ENCODE measurements at places on chromosomes 4 and X.
A peak's percentile ranks its signal among the peaks of the same experiment; 100 is the strongest.

GRCh38 chrX:134875671-134876070 is 115.1 kb upstream of the SMIM10 start:
- no peak for DNase-seq

DNA sequence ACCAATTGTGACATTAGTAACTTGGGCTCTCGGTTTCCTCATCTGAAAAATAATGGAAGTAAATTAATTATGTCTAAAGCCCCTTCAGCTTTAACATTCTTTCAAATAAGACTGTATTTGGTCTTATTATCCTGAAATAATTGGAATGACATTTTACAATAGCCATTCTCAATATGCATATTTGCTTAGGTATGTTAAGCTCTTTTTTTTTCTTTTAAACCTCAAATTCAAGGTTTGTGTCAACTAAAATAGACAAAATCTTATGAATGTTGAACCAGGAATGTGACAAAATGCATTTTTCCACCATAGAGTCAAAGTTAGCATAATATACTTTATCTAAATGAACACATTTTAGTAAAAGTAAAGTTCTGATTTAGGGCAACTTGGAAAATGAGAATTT is 34.4 kb upstream of the TET2 start:
- DNase-seq: no peak

DNA sequence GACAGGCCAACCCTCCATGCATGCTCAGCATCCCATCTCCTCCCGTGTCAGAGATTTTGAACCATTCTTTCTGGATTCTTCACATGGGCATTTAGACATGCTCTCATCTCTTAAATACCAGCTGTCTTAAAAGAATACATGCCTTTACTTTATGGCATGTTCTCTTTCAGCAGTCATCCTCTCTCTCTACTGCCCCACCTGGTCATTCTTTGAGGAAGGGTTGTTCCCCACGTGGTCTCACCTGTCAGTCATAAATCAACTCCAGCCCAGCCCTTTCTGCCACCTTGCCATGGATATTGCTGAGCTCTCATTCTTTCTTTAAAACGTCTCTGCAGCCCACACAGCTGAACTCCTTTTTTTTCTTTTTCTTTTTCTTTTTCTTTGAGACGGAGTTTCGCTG is 111.3 kb downstream of the ARHGAP10 start:
- DNase-seq: no peak

DNA sequence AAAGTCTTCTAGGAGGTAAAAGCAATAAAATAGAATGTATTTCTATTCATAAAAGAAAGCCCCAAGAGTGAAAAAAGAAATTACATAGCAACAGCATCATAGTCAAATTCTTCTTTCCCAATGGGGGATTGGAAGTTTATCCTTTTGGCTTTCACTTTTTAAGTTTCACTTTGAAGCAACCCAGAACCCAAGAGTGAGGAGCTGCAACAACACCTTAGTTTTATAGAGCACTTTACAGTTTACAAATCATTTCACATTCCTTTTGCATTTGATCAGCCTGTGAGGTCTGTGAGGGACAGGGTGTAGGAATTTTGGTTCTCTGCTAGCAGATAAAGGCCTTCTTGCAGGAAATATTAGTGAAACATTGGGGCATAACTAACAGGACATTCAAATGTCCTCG is 112.0 kb upstream of the NDP start:
- DNase-seq: no peak

GRCh38 chr4:154869301-154869700 is 88.2 kb downstream of the RBM46 start:
- DNase-seq: no peak

- peak; percentile 2 for DNase-seq
These were observed 2340.7 kb downstream of the PCDH7 start for GRCh38 chr4:33060674-33061542.

DNA sequence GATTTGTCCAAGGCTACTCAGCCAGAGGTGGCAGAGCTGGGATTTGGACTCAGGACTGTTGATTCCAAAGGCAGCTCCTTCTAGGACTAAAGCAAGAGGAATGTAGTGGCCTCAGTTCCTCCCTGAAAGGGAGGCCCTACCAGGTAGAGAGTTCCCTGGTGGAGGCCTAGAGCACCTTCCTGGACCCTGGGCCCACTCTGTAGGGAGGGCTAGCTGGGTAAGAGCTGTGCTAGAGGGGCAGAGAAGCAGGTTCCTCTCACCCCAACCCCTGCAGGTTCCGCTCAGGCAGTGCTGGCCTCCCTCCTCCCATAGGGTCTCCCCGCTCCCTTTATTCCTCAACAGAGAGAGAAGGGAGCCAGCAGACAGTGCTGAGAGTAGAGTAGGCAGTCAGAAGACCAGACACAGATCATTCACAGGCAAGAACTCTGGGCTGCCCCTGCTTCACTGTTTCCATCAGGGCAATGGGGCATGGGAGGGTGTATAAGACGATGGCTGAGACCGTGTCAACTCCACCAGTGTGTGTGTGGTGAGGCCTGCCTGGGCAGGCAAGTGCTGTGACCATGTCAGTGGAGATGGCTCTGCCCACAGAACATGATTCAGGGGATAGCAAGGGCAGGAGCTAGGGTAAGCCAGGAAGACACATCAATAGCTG is 12.4 kb upstream of the PJA1 start:
- no peak for DNase-seq

DNA sequence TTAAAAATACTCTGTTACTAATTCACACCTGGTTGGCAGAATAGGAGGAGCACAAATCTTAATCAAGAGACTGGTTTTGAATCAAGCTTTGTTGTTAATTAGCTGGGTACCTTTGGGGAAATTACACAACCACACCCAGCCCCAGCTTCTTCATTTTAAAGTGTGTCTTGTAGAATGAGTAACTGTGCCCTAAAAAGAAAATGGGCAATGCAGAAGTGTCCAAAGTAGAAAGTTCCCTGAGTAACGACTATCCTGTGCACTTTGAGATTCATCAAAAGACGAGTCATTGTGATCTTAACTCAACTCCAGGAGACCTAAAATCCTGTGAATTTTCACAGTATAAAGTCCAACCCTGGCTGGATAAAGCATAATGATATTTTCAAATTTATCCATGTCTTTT is 792.3 kb upstream of the HS3ST1 start:
- no peak for DNase-seq

DNA sequence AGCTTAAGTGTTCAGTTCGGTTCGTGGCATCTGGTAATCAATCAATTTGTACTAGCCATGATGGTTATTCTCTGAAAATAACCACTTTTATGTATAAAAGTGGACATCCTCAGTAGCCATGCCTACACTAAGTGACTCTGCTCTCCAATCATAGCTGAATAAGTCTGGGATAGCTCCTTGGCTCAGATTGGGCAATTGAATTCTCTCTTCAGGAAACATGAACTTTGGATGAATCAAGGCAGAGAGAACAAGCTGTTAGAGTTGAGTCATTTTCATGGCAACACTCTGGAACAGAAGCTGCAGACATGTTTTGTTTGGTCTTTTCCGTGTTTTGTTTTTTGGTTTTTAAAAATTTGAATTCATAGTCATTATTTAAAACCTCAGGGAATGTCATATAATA is 66.8 kb upstream of the TMEM164 start:
- DNase-seq: no peak

DNA sequence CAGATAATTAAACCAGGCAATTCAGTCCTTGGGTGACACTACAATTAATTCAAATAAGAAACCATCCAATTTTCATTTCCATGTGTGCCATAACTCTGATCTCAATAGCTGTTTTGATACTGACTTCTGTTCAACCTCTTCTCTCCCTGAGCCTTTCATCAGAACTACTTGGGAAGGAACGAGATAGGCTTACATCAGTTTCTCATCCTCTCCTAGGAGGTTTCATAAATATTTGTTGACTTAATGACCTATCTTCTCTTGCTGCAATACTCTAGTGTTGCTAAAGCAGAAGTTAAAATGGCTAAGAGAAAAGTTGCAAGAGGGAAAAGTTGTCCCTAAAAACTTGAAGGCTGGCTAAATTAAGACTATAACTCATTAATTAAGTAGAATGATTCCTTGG is 41.8 kb downstream of the PRKG2 start:
- no peak for DNase-seq

DNA sequence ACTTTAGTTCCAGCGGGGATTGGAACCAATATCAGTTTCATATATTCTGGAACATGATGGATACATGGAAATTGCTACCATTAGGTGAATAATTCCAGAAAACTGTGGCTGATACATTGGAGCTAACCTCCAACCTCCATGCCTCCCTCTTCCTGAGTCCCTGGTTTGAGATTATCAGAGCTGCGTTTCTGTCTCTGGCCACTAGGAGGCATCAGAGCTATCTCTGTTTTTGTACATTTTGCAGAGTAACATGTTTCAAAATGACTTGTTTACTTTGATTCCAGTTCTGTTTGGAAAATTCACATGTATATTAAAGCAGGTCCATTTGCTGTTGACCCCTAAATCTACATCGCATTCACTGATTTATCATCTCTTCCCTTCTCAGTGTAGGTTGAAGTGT is 2.4 kb upstream of the RAB40AL start:
- DNase-seq: peak; percentile 39

DNA sequence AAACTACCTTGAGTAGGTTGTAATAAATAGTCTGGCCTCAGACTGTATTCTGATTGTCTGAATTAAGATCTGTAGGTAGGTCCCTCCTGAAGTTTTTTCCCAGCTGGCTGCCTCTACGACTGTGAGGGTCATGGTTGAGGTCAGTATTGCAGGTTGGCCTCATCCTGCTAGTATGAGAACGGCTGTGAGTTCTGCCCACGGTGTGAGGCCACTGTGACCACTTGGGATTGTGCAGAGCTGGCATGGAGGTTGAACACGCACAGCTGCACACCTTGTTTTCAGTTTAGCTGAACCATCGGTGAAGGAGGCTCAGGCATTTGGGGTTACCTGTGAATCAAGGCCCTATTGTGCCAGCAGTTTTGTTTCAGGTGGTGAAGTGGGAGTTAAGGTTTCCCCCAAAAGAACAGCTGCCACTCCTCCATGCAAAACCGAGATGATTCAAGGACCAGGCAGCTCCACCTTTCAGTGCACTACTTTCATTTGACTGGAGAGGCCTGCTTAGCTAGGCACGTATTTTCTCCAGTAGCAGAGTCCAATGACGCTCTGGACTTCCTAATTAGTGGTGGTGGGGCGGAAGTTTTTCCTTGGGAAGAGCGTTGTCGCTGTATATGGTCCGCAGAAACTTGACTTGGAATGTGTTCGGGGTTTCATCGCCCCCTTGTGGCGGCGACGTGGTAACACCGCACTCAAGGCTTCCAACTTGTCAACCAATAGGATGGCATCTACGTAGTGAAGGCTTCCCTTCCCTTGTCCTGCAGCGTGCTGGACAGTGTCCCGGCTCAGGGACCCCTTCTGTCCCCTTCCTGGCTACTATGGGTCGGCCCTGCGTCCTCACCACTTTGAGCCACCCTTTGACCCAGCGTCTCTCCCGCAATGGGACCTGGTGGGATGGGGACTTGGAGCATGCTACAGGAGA is 13.8 kb downstream of the CMC4 start:
- peak; percentile 37 for DNase-seq

- DNase-seq: no peak
These were observed 125.6 kb downstream of the PARM1 start for GRCh38 chr4:75058486-75058885.

DNA sequence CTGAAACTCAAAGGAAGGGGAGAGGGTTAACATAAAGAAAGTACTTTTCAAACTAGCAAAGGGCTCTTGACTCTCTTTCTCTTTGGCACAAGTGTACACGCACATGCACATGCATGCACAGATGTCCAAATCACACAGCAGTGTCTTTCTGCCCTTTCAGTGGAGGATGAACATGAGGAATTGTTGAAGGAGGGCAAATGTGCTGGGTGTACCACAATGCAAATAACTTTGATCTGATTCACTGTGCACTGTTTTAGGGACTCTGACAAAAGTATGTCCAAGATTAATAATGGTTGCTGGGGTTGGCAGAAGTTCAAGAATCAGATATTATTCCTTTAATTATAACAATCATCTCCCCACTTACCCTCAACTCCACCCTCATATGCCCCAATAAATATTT is 93.8 kb downstream of the GPC4 start:
- no peak for DNase-seq

DNA sequence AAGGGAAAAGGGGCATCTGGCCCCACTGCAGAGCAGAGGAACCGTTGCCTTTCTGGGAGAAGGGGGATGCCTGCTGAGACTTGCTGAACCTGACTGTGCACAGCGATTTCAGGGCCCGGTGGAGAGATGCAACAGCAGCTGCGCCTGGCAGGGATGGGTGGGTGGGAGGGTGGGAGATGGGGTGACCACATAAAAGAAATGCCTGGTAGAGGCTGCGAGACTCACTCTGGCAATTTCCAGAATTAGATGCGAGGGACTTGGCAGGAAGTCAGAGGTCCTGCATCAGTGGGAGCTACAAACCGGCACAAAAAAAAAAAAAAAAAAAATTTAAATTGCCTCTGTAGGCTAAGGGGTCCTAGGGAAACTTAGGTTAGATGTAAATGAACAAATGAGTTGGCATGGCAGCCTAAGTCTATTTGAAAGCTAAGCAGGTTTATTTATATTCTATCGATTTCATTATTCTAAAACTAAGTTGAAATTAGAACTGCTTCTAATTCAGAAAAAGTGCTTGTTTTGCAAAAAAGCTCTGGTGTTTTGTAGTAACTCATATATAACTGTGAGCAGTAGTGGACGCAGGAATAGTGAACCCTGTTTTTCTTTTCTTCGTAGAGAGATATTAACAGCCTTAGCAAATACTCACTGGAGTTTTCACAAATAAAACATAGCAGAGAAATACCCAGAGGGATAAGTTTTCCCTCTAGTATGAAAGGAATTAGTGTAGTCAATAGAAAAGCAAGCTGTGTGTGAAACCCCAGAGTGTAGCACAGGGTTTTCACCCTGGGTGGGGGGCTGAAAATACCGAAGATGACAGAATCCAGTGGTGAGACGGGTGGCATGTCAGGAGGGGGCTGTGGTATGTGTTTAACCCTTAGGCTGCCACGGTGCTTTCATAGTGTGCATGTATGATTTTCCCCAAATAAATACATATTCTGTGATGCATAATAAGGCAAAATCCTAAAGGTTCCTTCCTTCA is 130.1 kb downstream of the EGF start:
- DNase-seq: no peak

- no peak for DNase-seq
These were observed 52.7 kb upstream of the MAMLD1 start for GRCh38 chrX:150310417-150310816.

GRCh38 chrX:120377715-120378114 is 15.8 kb downstream of the ATP1B4 start:
- DNase-seq: no peak

- DNase-seq: no peak
These were observed 19.9 kb upstream of the PJA1 start for GRCh38 chrX:69185141-69185540.

- no peak for DNase-seq
These were observed 469.2 kb upstream of the DIPK2B start for GRCh38 chrX:45669715-45670340.

- DNase-seq: no peak
These were observed 102.8 kb downstream of the NAF1 start for GRCh38 chr4:163063891-163064290.

GRCh38 chr4:55348466-55348865 is 2.4 kb downstream of the SRD5A3 start:
- DNase-seq: no peak

GRCh38 chr4:113148925-113149324 is 99.5 kb downstream of the ANK2 start:
- no peak for DNase-seq

- peak; percentile 82 for DNase-seq
These were observed 863 bp downstream of the CPE start for GRCh38 chr4:165379678-165380064.
